Vagina (tissue), 2 donors: ENCODE measurements at places on chromosomes 16 and 17.
A peak's percentile ranks its signal among the peaks of the same experiment; 100 is the strongest.

DNA sequence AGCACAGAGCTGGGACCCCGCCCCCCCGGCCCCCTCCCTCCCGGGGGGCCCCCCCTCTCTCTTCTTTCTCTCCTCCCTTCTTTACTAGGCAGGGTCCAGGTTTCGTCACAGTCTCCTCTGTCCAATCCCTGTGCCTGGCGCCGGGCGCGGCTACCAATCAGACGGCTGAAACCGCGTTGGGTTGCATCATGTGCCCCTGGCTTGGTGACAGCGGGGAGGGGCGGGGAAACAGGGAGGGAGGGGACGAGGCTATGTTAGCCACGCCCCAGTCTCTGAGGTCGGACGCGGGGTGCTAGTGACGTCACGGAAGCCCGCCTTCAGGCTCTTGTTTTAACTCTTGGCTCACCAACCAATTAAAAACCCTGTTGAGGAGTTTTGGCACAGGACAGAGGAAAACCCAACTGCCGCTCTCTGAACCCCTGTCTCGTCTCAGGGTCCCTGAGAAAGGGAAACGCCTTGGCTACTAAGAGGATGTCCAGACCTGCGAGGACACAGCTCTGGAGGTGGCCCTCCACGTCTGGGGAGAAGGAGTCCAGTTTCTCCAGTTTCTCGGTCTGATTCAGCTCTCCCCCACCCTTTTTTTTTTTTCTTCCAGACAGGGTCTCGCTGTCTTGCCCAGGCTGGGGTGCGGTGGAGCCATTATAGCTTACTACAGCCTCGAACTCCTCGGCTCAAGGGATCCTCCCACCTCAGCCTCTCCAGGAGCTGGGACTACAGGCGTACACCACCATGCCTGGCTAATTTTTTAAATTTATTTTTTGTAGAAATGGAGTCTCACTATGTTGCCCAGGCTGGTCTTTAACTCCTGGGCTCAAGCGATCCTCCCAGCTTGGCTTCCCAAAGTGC is 441 bp upstream of the PLEKHH3 start:
- DNase-seq = peak; percentile 99

- no peak for DNase-seq
These were observed 22.9 kb upstream of the RPL13 start for GRCh38 chr16:89537549-89537925.

DNA sequence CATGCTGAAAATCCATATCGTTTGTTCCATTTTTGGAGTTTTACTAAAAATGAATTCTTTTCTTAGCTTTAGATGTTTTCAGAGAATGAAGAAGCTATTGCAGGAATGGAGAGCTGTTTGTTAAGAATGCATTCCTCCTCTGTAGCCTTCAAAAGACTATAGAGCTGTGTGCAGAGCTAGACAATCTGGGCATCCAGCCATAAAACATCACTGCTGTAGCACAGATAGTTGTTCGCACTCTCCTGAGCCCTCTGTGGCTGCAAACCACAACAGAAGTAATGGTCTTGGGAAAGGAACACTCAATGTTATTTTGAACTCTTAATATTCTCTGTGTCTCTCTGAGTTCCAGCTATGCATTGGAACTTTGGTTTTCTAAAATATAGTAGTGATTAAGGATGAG is 4.9 kb downstream of the TNRC6C start:
- DNase-seq = no peak

DNA sequence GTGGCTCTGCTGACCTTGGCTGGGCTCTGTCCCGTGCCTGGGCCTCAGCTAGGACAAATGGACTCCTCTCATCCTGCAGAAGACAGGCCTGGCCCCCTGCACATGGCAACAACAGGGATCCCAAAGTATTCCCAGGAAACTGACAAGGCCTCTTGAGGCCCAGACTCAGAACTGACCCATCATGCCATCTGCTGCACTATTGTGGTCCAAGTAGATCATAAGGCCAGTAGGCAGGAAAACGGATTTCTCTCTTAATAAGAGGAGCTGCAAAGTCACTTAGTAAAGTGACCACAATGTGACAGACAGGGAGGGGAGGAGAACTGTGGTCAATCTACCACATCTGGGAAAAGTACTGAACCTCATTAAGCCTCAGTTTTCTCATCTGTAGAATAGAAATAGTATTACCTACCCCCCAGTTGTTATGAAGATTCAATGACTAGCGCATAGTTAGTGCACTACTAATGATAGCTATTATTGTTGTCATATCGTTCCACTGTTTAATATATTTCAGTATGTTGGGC is 62.1 kb upstream of the TNRC6A start:
- no peak for DNase-seq

DNA sequence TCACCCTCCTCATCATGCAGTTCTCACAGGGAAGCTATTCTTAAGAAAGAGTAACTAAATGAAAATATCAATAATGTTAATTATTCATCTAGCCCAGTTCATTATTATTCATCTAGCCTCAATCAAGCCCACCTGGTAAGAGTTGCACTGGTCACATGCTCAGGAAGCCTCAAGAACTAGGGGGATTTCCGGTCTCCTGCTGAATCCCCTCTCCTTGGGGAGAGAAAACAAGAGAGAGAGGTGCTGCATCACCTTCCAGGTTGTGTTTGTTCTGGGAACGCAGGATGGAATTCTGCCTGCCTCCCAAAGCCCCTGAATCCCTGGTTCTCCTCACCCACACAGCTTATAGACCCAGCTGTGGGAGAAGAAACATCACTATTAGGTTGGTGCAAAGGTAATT is 164.0 kb downstream of the PMP22 start:
- DNase-seq = peak; percentile 16

GRCh38 chr16:77993111-77993985 is 29.0 kb upstream of the CLEC3A start:
- peak; percentile 90 for DNase-seq
